ENCODE measurements at places on chromosomes 3 and 15. TPM values are rescaled to one million over a fixed set of nuclear protein-coding genes. Genes with fewer than 3 reads are reported as not detected.
A peak's percentile ranks its signal among the peaks of the same experiment; 100 is the strongest.

The ADGRG7 gene
- not detected for total RNA-seq

The TPRA1 gene
- total RNA-seq: 57.2 TPM

The ZKSCAN7 gene
- not detected for total RNA-seq

GRCh38 chr15:28096411-28096669, 2.8 kb downstream of the OCA2 start:
- H3K36me3 ChIP-seq: no peaks in the 10 kb centered on the region
- no peaks in the 10 kb centered on the region for H3K4me1 ChIP-seq

The STRC gene
- 1.0 TPM for total RNA-seq

The SIDT1 gene
- total RNA-seq: 0.22 TPM

The GLDN gene
- total RNA-seq: not detected

- H3K27ac ChIP-seq: no peak overlapping the region
- DNase-seq: peak; percentile 15
- H3K4me3 ChIP-seq: no peak overlapping the region
- H3K4me1 ChIP-seq: no peaks in the 10 kb centered on the region
- peaks cover 15% of the 10 kb centered on the region for H3K27me3 ChIP-seq
- H3K36me3 ChIP-seq: no peaks in the 10 kb centered on the region
Measured at GRCh38 chr3:149494759-149495580, 20.5 kb downstream of the TM4SF4 start.

GRCh38 chr3:195093731-195094130, 177.2 kb downstream of the XXYLT1 start:
- H3K27me3 ChIP-seq: no peaks in the 10 kb centered on the region
- DNase-seq: no peak
- no peak overlapping the region for H3K4me3 ChIP-seq
- peaks cover 24% of the 10 kb centered on the region for H3K4me1 ChIP-seq
- no peak overlapping the region for H3K27ac ChIP-seq

The CAPN3 gene
- total RNA-seq: 7.5 TPM

- DNase-seq: no peak
- no peak overlapping the region for H3K4me3 ChIP-seq
- no peaks in the 10 kb centered on the region for H3K36me3 ChIP-seq
- no peaks in the 10 kb centered on the region for H3K4me1 ChIP-seq
- no peaks in the 10 kb centered on the region for H3K27me3 ChIP-seq
Measured at GRCh38 chr3:160725338-160725737, 30.7 kb upstream of the PPM1L start.

The ASB14 gene
- not detected for total RNA-seq

- no peak for DNase-seq
- peak overlapping the region; percentile 95 for H3K4me3 ChIP-seq
- no peaks in the 10 kb centered on the region for H3K27me3 ChIP-seq
- peak overlapping the region; percentile 95 for H3K27ac ChIP-seq
- H3K36me3 ChIP-seq: peaks cover 56% of the 10 kb centered on the region
Measured at GRCh38 chr15:69451951-69452691, 497 bp upstream of the RPLP1 start.

DNA sequence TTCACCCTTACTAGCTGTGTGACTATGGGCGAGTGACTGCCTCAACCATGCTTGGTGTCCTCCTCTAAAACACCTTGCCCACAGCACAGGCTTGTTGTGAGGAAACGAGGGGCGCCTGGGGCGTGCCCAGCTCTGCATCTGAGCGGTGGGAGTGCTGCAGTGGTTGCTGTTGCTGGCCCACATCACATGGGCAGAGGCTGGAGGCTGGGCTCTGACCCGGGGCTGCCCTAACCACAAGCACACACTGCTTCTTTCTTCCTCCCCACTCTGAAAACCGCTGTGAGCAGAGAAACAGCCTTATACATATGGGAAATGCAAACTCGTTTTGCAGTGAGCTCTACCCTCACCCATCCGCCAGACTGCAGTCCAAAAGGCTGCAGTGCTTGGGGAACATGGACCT, 74.8 kb upstream of the RPL32 start:
- no peaks in the 10 kb centered on the region for H3K27me3 ChIP-seq
- DNase-seq: no peak
- peaks cover 7% of the 10 kb centered on the region for H3K36me3 ChIP-seq
- no peak overlapping the region for H3K4me3 ChIP-seq
- H3K4me1 ChIP-seq: no peaks in the 10 kb centered on the region
- H3K27ac ChIP-seq: no peak overlapping the region

The SPRED1 gene
- 26.4 TPM for total RNA-seq

DNA sequence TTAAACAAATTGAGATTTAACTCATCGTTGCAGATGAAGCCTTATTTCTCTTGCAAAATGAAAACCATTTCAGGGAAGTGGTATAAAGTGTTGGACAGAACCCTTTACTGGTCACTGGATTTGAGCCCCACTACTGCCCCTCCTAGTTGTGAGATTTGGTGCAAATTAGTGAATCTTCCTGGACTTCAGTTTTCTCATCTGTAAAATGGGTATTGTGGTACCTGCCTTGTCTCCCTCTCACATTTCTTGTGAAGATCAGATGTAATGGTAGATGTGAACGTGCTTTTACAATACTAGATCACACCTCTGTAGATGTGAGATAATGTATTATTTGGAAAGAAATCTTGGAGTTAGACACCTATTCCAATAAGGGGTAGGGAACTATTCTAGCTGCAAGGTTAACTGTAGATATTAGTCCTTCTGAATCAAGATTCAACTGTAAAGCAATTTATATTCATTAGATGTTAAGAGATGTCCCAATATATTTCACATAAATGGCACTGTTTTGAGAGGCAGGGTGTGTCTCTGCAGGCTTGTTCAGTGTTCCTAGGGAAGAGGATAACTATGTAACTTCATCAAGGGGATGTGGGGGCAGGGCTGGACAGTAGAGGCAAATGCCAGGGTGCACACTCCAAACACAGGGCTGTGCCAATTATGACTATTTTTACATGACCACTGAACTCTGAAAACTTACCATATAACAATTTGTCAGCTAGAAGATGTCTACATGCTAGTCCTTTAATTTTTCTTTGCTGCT, 112.4 kb upstream of the PFN2 start:
- H3K36me3 ChIP-seq: peaks cover 6% of the 10 kb centered on the region
- no peak overlapping the region for H3K27ac ChIP-seq
- no peak overlapping the region for H3K4me3 ChIP-seq
- no peaks in the 10 kb centered on the region for H3K27me3 ChIP-seq
- H3K4me1 ChIP-seq: peaks cover 21% of the 10 kb centered on the region
- no peak for DNase-seq

DNA sequence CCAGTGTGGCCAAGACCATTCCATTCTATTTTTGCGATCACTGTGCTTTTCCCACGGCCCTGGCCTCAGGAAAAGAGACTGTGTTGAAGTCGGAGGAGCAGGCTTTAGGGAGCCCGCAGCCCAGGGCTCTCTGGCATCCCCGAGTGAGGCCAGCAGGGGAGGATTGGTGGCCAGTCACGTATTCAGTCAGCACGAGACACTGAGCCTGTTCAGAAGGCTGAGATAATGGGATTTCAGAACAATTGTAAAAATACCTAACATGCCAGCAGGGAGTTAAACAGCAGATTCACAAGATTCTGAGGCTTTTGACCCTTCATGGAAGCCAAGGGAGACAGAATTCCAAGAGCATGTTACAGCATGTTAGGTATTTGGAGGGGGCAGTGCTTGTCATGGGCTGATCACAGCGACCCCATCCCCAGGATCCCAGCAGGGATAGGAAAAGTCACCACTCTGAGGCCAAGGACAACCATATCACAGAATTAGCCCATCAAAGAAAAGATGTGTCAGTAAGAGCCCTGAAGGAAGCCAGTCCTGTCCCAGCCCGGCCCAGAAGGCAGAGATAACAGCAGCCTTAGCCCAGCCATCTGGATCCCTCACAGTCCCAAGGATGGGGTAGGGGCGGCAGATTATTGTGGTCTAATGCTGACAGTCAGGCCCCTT, 40.6 kb downstream of the AMOTL2 start:
- DNase-seq: no peak
- H3K4me3 ChIP-seq: no peak overlapping the region
- H3K4me1 ChIP-seq: peaks cover 83% of the 10 kb centered on the region
- H3K36me3 ChIP-seq: no peaks in the 10 kb centered on the region
- peak overlapping the region; percentile 84 for H3K27ac ChIP-seq

GRCh38 chr3:14175383-14176037, 2.9 kb downstream of the XPC start:
- peak overlapping the region; percentile 78 for H3K27ac ChIP-seq
- no peaks in the 10 kb centered on the region for H3K27me3 ChIP-seq
- DNase-seq: no peak
- H3K4me1 ChIP-seq: peaks cover 65% of the 10 kb centered on the region

GRCh38 chr3:124569761-124570160, 160.5 kb upstream of the UMPS start:
- DNase-seq: no peak
- H3K27me3 ChIP-seq: peaks cover 55% of the 10 kb centered on the region
- H3K27ac ChIP-seq: no peak overlapping the region

The C3orf85 gene
- not detected for total RNA-seq

The RHOV gene
- 1.7 TPM for total RNA-seq

The PCOLCE2 gene
- total RNA-seq: 3.2 TPM

DNA sequence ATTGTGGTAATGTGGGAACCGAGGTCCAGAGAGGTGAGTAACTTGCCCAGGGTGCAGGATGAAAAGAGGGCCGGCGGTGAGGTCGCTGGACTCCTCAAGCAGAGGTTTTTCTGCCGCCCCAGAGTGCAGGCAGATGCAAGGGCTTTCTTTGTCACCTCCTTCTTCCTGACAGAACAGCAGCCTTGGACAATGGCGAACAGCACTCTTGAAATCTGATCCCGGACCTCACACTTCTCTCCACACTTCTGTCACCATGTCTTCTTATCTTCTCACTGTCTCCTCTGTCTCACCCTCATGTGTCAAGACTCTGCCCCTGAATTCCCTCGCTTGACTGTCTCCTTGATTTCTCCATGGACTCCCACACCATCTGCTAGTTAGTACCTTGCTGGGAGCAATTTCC, 15.4 kb upstream of the VPS8 start:
- no peak overlapping the region for H3K4me3 ChIP-seq
- no peaks in the 10 kb centered on the region for H3K36me3 ChIP-seq

The CHDH gene
- total RNA-seq: 0.49 TPM

The CLDN11 gene
- total RNA-seq: not detected

The CYP1A2 gene
- total RNA-seq: not detected

GRCh38 chr15:91099616-91099994, 452 bp upstream of the SV2B start:
- peaks cover 10% of the 10 kb centered on the region for H3K4me1 ChIP-seq
- H3K36me3 ChIP-seq: no peaks in the 10 kb centered on the region
- H3K27ac ChIP-seq: no peak overlapping the region
- peak overlapping the region; percentile 72 for H3K4me3 ChIP-seq

- peaks cover 2% of the 10 kb centered on the region for H3K27me3 ChIP-seq
- H3K27ac ChIP-seq: no peak overlapping the region
- no peaks in the 10 kb centered on the region for H3K4me1 ChIP-seq
- no peak for DNase-seq
- H3K36me3 ChIP-seq: no peaks in the 10 kb centered on the region
- H3K4me3 ChIP-seq: no peak overlapping the region
Measured at GRCh38 chr15:92355307-92355706, 38.4 kb upstream of the ST8SIA2 start.

DNA sequence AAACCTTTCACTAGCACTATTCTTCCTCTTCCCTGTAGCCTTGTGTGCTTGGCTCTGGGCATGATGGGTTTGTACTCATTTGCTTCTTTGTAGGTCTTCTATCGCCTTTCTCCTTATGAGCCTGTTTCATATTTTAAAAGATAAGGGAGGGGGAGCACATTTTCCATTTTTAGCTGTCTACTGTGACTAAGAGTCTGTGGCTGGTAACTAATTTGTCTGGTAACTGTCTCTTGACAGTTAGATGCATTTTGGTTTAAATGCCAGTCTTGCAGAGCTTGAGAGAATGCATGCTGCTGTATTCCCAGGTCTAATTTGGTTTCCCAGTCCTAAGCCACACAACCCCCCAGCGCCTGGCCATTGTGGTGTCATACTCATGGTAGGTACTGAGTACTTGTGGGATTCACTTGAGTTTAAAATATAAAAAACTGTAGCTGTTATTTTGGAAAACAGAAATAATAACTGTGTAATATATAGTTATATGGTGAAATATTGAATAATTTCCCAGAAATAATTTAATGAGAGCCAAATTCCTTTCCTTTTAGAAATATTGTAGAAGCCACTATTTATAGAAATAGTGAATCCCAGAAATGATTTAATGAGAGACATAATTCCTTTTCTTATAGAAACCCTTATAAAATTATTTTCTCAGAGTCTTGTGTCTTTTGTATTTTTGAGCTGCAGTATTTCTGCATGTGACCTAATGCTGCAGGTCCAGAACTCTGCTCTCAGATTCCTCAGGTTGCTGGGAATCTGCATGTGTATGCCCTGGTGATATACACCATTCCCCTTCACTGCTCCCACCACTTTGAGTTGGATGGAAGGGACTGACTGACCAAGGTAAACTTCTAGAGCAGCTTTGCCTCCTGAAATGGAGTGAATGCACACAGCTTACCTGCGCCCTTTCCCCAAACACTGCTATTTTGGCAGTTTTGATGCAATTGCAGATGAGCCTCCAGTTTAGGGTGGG, 13.9 kb upstream of the GPR171 start:
- DNase-seq: no peak
- no peaks in the 10 kb centered on the region for H3K36me3 ChIP-seq
- H3K27ac ChIP-seq: no peak overlapping the region

- no peak overlapping the region for H3K27ac ChIP-seq
- no peaks in the 10 kb centered on the region for H3K27me3 ChIP-seq
- H3K36me3 ChIP-seq: no peaks in the 10 kb centered on the region
- no peak overlapping the region for H3K4me3 ChIP-seq
Measured at GRCh38 chr3:55605443-55606236, 118.5 kb upstream of the WNT5A start.

GRCh38 chr15:27861171-27861570, 237.9 kb downstream of the OCA2 start:
- no peak for DNase-seq
- H3K36me3 ChIP-seq: no peaks in the 10 kb centered on the region
- no peak overlapping the region for H3K27ac ChIP-seq
- H3K4me3 ChIP-seq: no peak overlapping the region

- H3K27me3 ChIP-seq: no peaks in the 10 kb centered on the region
- no peak overlapping the region for H3K27ac ChIP-seq
- DNase-seq: no peak
- no peak overlapping the region for H3K4me3 ChIP-seq
- peaks cover 27% of the 10 kb centered on the region for H3K4me1 ChIP-seq
Measured at GRCh38 chr3:38021196-38021595, 8.2 kb downstream of the PLCD1 start.

GRCh38 chr3:71168880-71169411, 414.6 kb downstream of the FOXP1 start:
- H3K27ac ChIP-seq: no peak overlapping the region
- no peaks in the 10 kb centered on the region for H3K27me3 ChIP-seq
- DNase-seq: no peak
- peaks cover 14% of the 10 kb centered on the region for H3K36me3 ChIP-seq

The C2CD4A gene
- total RNA-seq: not detected

The PARP15 gene
- total RNA-seq: not detected

- H3K27ac ChIP-seq: no peak overlapping the region
- H3K36me3 ChIP-seq: no peaks in the 10 kb centered on the region
- no peaks in the 10 kb centered on the region for H3K27me3 ChIP-seq
Measured at GRCh38 chr3:65027335-65027734, 339.5 kb upstream of the ADAMTS9 start.

The PPARG gene
- 12.4 TPM for total RNA-seq

The FETUB gene
- 0.47 TPM for total RNA-seq
